ENCODE measurements at places on chromosomes 6 and 20.

DNA sequence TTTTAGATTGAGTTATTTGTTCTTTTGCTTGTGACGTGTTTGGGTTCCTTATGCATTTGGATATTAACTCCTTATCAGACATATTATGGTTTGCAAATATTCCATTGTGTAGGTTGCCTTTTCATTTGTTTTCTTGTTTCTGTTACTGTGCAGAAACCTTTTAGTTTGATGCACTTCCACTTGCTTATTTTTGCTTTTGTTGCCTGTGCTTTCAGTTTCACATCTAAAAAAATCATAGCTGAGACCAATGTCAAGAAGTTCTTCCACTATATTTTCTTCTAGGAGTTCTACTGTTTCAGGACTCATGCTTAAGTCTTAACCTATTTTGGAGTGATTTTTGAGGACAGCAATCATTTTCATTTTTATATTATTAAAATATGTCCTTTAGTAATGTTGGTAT lies 113.5 kb downstream of the EPM2A start:
- DNase-seq: no peak

DNA sequence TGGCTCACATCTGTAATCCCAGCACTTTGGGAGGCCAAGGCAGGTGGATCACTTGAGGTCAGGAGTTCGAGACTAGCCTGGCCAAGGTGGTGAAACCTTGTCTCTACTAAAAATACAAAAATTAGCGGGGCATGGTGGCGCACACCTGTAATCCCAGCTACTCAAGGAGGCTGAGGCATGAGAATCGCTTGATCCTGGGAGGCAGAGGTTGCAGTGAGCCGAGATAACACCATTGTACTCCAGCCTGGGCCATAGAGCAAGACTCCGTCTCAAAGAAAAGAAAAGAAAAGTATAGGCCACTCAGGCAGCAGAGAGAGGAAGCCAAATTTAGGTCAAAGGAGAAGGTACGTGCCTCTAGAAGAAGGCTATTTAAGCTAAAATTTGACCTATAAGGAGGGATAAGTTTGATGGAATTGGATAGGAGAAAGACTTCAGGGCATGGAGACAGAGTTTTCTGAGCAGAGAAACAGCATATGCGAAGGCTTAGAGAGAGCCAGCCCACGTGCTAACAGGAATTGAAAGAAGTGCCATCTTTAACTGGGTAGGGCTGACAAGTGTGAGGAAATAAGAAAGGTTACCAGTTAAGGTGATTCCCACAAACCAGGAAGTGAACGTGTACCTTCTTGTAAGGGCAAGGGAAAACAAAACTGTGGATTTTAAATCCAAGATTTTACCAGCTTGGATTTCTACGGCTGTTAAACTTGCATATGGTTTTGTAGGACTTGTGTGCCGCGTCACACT lies 113.8 kb downstream of the IPCEF1 start:
- DNase-seq: no peak

DNA sequence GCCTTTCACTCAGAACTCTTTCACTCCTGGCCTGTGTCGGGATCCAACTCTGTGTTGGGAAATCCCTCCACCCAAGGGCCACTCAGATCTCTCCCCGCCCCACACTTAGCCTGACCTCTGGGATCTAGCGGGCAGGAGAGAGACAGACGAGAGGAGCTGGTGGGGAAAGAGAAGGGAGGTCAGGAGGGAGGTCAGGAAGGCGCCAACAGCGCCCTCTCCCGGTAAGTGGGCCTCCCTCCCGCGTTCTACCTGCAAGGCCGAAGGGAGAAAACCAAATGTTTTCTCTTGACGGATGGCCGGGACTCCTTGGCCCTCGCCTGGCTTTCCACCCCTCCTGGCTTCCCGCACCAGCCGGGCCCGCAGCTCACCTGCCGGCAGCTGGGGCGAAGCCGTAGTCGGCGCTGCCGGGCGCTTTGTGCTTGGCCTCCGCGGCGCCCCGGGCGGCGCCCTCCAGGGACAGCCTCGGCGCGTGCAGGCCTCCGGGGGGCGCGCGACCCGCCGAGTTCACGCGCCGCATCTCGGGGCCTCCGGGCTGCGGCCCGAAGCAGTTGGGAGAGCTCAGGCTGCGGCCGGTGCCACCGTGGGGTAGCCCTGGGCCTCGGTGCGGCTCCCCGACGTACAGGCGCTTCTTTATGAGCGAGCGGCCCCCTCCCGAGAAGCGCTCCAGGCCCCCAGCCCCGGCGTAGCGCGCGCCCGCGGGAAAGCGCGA lies 38.2 kb downstream of the C6orf132 start:
- DNase-seq: peak; percentile 66

- no peak for DNase-seq
These were observed 67.9 kb downstream of the NCOA7 start for GRCh38 chr6:125858427-125859320.

- no peak for DNase-seq
These were observed 23.5 kb downstream of the MDGA1 start for GRCh38 chr6:37674161-37674560.

DNA sequence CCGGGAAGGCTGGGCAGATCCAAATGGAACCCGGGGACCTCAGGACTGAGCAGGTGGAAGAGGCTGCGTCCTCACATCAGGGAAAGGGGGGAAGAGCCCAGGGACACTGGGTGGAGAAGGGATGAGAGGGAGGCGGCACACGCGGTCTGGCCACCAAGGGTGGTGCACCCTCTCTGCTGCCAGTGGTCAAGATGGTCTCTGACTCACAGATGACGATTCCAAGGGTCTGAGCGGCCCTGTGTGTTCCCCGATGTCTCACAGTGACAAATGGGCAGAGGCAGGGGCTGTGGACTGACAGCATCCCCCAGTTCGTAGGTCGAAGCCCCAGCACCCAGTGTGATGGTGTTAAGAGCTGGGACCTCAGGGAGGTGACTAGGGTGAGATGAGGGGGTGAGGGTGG lies 32.1 kb downstream of the SLCO4A1 start:
- DNase-seq: no peak

- no peak for DNase-seq
These were observed 12.0 kb downstream of the RBM38 start for GRCh38 chr20:57403216-57403615.

- no peak for DNase-seq
These were observed 39.9 kb downstream of the TBC1D7 start for GRCh38 chr6:13288481-13288880.

DNA sequence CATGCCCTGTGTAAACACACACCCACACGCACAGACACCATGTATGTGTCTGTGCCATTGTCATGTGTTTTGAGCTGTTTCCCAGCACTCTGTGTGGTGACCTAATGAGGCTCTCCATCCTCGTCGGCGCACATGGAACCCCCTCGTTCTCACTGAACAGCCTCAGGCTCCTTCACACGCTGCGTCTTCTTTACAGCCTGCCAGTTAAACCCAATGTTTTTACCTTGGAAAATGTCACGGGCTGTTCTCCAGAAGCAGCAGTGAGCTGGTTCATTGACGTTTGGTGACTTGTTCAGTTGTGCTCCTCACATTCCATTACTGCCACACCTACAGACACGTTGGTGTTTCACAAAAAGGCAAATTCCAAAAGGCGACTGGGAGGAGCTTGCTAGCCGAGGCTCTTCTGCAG lies 201.0 kb upstream of the FOXQ1 start:
- no peak for DNase-seq

- no peak for DNase-seq
These were observed at the start of gene SLC22A23 for GRCh38 chr6:3456898-3457709. Gene SLC22A23, minus strand, starts transcription at chr6:3457050. Its CDS starts 491 bp downstream, at chr6:3456559.

GRCh38 chr6:43883847-43884651 lies 114.0 kb downstream of the VEGFA start:
- DNase-seq: peak; percentile 25

GRCh38 chr20:11922561-11922960 lies 4.9 kb downstream of the BTBD3 start:
- DNase-seq: no peak

DNA sequence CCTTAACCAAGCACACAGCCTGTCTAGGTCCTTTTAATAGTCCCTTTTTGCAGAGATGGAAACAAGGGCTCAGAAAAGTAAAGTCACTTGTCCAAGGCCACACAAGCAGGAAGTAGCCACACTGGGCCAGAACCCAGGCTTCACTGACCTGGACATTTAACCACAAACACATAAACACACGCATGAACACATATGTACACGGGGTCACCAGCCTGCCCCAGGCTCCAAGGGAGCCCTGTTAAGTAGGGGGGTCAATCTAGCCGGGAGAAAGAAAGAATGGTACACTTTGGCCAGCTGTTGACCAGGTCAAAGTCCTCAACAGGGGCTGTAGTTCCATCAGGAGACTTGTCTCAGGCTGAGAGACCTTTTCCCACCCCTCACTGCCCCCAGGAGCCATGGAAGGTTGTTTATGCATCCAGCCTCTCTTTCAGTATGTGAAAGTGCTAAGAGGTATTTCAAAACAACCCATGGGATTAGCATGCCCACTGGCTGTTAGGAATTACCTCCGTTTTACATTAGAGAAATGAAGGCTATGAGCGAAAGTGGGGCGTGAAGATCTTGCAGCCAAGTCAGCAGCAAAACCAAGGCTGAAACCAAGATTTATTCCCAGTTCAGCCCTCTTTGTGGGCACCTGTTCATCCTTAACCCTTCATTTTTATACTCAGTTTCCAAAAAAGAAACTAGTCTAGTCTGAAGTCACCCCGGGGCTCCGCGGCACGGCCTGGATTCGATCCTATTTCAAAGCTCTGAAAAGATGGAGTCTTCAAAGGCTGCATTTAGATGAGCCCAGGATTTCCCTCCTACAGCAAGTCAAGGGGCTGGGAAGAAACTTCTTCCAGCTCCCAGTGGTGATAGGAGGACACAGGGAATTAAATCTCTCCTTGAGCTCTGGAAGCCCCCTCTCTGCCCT lies 9.8 kb downstream of the SDC4 start:
- DNase-seq: no peak

DNA sequence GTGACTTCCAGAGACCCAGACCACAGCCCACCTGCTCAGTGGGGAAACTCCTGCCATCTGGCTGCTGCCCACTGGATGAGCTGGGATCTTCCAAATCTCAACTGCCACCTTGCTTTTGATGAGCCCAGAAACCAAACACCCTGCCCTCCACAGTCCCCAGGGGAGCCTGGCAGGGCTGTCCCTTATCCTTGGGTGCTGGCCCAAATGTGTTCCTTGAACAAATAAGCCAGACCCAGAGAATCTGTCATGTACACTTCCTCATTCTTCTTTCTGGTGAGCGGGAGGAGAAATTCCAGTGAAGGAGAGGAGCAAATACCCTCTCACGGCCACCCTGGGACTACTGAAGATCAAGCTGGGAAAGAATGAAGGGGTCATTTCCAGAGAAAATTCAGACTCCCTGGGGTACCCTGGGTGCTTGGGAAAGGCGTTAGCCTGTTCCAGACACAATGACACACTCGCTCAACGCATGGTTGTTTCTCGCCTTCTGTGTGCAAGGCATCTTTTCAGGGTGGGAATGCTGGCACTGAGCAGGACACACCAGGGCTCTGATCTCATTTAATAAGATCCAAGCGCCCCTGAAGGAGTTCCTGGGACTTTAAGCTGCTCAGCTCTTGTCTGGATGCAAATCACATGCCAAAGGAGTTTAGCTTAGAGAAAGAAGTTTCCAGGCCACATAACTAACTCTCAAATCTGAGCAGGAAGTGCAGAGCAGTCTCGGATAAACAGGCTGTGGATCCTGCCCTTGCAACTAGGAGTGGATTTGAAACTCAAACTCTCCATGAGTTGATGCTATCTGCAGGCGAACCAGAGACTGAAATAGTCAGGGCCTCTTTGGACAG lies 38.5 kb downstream of the PXDC1 start:
- DNase-seq: no peak

GRCh38 chr6:14129575-14129974 lies 12.0 kb downstream of the CD83 start:
- DNase-seq: no peak

DNA sequence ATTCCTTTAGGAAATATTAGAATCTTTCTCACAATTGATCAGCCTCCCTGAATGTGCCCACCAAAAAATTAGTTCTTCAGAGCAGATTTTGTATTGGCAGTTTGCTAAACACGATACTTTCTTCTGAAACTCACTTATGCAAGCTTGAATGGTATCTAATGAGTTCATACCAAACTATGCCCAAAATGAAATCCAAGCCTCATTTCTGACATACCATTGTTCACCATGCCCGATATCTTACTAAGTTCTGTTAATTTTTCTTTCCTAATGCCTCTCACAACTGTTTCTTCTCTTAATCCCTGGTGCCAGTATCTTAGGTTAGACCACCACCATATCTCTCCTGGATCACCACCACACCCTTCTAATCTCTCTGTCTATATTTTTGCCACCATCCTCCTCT lies 755.9 kb downstream of the KIF16B start:
- DNase-seq: no peak

DNA sequence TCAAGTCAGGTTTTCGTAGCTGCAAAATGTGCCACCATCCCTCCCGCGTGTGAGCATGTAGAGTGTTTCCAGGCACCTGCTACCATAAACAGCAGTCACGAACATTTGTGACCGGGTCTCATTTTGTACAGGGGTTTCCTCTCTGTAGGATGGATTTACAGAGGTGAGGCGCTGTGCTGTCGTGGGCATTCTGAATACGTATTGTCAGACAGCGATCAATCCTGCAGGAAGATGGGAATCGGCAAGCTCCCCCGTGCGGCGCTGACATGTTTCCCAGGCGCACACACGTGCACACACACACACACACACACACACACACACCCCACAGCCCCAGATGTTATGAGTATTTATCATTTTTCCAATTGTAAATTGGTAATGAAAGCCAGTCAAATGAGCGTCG lies 15.8 kb downstream of the ANKRD60 start:
- no peak for DNase-seq

- no peak for DNase-seq
These were observed 9.8 kb upstream of the BLCAP start for GRCh38 chr20:37537505-37537904.

- DNase-seq: no peak
These were observed 112.7 kb downstream of the ZNF217 start for GRCh38 chr20:53480913-53481312.

- DNase-seq: no peak
These were observed 93.3 kb downstream of the SNX5 start for GRCh38 chr20:17875106-17875980.

DNA sequence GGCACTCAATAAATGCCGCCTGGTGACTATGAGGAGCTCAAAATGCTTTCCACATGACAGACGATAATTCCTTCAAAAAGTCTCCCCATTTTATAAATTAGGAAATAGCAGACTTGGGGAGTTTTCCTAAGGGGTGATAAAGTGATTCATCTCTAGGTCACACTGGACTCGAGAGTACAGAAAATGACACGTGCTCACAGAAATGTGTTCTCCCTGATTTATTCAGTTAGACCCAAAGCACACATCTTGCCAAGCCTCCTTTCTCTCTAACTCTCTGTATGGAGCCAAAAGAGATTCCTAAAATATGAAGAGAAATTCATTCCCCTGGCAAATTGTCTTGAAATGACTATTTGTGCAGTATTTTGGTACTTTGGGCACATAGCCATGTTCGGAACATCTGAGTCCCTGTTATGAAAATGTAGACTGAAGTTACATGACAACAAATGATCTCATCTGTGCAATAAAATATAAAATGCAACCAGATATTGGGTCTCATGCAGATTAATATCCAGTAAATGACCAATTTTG lies 381.1 kb downstream of the TFAP2B start:
- DNase-seq: no peak
